ENCODE measurements at places on chromosomes 6 and 20. TPM values are rescaled to one million over a fixed set of nuclear protein-coding genes. Genes with fewer than 3 reads are reported as not detected.

DNA sequence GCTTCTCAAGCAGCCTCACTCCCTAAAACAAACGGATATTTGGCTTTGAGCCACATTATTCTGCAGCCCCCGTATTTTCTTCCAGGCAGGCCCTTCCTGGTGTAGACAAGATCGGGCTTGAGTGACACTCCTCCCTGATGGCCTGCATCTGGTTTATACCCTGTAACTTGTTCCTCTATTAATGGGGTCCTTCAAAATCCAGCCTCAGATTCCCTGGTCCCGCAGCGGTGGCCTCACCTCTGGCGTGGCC lies 375 bp upstream of the TMEM14C start:
- DNase-seq = no peak

- DNase-seq = no peak
Measured at GRCh38 chr6:15503346-15503680, 159.5 kb downstream of the DTNBP1 start.

DNA sequence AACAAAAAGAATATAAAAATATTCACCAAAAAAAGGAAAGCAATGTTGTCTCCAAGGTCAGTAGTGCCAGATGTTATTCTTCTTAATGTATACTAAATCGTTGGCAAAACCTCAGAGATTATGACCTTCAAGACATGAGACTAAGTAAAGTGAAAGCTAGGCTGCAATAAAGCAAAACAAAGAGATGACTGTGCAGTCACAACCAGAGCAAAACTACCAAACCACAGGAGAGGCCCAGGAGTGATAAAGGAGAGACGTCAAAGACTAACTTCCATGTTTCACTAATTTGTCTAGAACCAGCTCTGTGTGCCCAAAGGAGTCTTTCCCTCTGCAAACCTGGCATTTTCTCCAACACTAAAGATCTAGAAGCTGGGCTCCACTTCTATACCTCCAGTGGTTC lies 155.9 kb upstream of the POU3F2 start:
- no peak for DNase-seq

- DNase-seq = no peak
Measured at GRCh38 chr6:37702314-37702713, 4.6 kb upstream of the MDGA1 start.

GRCh38 chr6:136103763-136104311 lies 146.3 kb downstream of the MTFR2 start:
- DNase-seq = no peak

RPS21 gene
- 2,912 TPM for total RNA-seq

PSMB1 gene
- total RNA-seq = 168 TPM

Data from activated B cell treated with CpG ODN at 0.5 μM for 24 hours (primary cell).